HCT116 (cell line): ENCODE measurements at places on chromosomes 2 and 18.

GRCh38 chr2:241298673-241299072 is 16.8 kb downstream of the HDLBP start:
- no peak for DNase-seq

- no peak for DNase-seq
These were observed 240.9 kb downstream of the SLC8A1 start for GRCh38 chr2:40210968-40211353.

- no peak for DNase-seq
These were observed 107.9 kb downstream of the KCNF1 start for GRCh38 chr2:11019614-11020013.

DNA sequence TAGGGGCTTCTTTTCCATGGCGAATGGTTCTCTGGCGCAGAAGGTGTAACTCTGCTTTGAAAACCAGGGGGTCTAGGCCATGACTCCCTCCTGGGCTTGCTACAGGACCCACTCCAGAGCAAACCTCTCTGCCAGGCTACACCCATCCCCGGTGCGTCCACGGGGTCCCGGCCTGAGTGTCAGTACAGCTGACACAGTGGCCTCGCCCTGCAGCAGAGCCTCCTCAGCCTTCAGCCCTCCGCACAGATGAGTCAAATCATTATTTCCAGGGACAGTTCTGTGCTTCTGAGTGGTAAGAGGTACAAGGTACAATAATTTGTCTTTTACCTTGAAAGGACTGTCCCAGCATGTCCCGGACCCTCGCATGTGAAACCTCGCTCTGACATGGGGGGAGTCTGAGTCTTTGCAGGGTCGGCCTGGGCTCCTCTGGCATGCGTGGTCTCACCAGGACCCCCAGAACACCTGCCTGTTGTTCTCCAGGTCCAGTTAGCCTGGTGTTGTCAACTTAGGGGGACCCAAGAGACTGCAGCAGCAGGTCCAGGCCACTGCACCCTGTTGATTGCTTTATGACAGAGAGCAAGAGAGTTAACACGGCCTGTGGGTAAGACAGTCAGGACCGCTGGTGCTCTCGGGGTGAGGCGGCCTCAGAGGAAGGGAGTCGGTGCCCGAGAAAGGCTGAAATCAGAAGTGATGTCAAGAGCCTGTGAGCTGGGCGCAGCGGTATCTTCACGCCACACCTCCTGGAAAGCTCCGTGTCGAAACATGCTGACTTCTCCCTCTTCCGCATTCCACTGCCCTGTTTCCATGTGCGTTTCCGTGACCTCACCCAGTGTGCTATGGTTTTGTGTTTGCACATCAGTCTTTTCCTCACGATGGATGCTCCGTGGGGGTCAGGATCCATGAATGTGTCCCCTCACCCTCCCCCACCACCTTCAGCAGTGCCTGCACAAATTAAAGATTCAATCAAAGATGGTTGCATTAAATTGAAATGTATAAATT is 340.1 kb downstream of the EIPR1 start:
- no peak for DNase-seq

DNA sequence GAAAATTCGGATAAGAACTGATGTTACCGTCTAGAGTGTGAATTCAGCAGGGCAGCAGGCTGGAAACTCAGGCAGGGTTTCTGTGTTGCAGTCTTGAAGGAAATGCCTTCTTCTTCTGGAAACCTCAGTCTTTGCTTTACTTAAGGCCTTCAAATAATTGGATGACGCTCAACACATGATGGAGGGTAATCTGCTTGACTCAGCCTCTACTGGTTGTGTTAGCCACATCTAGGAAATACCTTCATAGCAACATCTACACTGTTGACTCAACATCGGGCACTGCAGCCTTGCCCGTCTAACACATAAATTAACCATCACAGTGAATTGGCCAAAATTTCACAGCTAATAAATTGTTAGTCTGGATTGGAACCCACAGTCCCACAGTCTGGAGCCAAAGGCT is 37.2 kb downstream of the YPEL5 start:
- no peak for DNase-seq

GRCh38 chr2:134892282-134893035 is 26.2 kb upstream of the CCNT2 start:
- DNase-seq = no peak

DNA sequence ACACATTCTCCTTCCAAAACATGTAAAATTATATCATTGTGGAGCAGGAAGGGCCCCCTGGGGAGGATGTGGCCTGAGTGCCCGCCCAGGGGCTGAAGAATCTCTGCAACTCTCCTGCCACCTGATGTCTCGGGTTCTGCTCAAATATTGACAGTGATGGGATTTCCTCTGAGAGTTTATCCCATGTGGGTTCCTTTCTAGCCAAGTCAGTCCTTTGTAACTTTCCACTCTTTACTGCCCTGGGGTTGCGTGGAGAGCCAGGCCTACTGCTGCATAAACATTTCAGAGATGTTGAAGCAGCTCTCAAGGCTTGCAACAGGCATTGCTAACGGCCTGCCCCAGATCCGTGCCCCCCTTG is 4.0 kb upstream of the RAB17 start:
- no peak for DNase-seq

GRCh38 chr2:233339427-233339826 is 14.9 kb upstream of the DGKD start:
- DNase-seq = no peak

DNA sequence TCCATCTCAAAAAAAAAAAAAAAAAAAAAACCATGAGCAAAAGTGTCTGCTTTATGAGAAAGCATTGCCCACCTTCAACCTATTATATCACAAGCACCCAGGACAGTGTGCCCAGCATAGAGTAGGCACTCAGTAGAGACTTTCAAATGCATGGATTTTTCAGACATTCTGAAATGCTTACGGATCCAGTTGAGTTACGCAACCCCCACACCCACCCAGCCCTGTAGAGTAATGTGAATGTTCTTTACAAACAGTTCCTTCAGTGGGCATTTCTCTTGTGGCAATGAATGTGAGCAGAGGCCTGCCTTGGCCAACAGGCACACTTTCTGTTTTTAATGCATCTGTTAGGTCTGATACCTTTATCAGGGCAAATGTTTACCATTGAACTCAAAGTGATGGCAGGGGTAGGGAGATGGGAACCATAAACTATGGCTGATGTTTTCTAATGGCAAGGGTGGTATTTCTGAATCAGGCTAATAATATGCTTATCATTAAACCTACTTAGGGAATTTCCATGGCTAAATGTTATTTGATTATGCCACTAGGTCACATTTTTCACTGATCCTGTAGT is 65.0 kb upstream of the RPL31 start:
- no peak for DNase-seq
